ENCODE measurements at places on chromosomes 2 and 18. TPM values are rescaled to one million over a fixed set of nuclear protein-coding genes. Genes with fewer than 3 reads are reported as not detected.

RGPD4 gene
- total RNA-seq, result not detected

CFC1 gene
- total RNA-seq, result not detected

NETO1 gene
- total RNA-seq, result not detected

GALR1 gene
- not detected for total RNA-seq

SS18 gene
- 70.8 TPM for total RNA-seq

ZC3H8 gene
- 41.4 TPM for total RNA-seq

ASB18 gene
- total RNA-seq, result not detected

ZSCAN30 gene
- total RNA-seq, result 12.2 TPM

CELF4 gene
- total RNA-seq, result not detected
